ENCODE measurements at places on chromosomes 16 and 17.

DNA sequence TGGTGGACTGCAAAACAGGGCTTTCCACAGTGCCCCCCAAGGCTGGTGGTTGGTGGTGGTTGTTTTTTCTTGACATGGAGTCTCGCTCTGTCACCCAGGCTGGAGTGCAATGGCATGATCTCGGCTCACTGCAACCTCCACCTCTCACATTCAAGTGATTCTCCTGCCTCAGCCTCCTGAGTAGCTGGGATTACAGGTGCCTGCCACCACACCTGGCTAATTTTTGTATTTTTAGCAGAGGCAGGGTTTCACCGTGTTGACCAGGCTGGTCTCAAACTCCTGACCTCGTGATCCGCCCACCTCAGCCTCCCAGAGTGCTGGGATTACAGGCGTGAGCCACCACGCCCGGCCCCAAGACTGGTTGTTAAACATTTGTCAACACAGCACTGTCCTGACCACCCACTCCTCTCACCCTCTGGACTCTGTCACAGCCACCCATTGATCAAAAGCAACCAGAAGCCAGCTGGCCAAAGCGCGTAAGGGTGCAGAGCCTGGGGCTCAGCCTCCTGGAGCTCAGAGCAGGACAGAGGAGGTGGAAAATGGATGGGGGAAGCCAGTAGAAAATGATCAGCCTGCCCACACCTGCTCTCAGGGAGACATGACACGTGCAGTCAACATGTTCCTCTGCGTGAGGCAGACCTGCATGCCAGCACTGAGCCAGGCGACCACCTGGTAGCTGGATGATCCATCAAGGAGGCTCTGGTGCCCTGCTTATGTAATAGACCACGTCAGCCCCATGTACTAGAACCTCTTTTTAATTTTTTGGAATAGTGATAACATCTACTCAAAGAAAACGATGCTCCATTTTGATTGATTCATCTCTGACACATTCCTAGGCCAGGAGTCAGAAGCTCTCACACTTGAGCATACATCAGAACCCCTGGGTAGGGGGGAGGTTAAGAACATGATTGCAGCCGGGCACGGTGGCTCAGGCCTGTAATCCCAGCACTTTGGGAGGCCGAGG lies 14.8 kb upstream of the OSGIN1 start:
- no peak for DNase-seq

GRCh38 chr17:77882481-77883212 lies 75.9 kb upstream of the TNRC6C start:
- DNase-seq: no peak

- no peak for DNase-seq
These were observed 20.4 kb upstream of the HEATR3 start for GRCh38 chr16:50045412-50045811.

GRCh38 chr16:27816561-27816960 lies 247.0 kb downstream of the GSG1L start:
- DNase-seq: no peak

DNA sequence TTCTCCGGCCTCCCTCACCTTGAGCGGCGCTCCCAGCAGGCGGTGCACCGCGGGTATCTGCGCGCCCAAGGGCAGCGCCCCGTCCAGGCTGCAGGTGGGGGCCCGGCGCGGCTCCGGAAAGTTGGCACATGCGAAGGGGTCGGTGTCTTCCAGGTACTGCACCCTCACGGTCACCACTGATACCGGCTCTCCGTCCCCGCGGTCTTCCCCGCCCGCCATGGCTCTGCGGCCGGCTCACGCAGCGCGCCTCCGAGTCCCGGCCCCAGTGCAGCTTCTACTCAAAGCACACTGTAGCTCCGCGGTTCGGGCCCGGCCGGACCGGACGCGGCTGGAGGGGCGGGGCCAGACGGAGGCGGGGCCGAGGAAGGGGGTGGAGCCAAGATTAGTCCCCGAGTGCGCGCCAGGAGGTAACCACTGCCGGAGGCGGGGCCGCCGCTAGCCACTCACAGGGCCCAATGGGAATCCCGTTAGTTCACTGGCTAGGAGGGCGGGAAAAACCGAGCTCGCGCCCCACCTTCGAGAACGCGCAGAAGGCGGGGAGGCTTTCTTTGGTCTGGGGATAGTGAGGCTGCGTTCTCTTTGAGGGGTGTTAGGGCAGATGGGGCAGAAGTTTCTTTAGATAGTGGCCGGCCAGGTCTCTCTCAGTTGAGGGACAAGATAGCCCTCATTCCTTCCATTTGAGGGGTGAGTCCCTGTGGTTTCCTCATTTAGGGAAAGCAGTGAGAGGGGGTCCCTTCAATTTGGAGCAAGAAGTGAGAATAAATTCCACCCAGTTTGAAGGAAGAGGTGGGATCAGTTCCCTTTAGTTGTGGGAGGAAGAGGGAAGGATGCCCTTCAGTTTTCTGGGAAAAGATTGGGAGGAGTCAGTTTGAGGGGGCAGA lies at the start of gene FHOD1:
FHOD1 (minus strand) TSS at position 290 of the 881 bp plus-strand sequence; CDS start at position 219, 71 bp downstream.
- DNase-seq: no peak

DNA sequence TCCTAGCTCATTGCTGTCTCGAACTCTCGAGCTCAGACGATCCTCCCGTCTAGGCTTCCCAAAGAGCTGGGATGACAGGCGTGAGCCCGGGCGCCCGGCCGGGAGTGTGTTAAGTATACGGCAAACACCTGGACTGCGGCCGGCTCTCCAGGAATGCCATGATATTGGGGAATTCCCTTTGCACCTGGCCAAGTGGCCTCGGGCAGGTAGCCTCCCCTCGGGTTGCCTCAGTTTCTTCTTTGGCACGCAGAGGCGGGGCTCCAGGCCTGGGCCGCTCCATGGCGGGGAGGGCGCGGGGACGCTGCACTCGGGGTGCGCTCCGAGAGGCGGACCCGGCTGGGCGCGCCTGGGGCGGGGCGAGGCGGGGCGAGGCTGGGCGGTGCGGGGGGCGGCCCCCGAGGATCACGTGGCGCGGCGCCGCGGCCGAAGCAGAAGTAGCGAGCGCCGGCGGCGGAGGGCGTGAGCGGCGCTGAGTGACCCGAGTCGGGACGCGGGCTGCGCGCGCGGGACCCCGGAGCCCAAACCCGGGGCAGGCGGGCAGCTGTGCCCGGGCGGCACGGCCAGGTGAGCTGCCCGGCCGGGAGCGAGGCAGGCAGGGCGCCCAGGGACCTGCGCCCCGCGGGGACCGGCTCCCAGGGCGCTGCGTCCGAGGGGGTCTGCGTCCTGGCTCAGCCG lies at the start of gene PLCG2:
PLCG2 (plus strand) TSS at position 431 of the 675 bp plus-strand sequence. CDS start 6,699 bp downstream, outside the sequence.
- DNase-seq: no peak

DNA sequence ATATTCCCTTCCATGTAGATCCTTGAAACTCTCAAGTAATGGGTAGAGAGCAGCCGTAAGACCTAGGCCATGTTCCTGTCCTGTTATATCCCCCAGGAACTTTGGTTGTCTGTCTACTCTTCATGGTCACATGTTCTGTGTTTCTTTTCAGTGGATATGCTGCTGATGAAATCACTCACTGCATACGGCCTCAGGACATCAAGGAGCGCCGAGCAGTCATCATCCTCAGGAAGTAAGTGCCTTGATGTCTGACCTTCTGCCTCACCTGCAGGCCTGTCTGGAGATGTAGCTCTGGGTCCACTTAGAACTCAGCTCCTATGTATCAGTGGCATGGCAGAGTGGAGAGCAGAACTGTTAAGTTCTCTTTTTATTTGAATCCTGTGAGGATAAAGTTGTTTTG lies 11.2 kb downstream of the ALKBH5 start:
- no peak for DNase-seq

- no peak for DNase-seq
These were observed 21.4 kb upstream of the ABR start for GRCh38 chr17:1201132-1201702.

GRCh38 chr17:34797720-34798119 lies 163.5 kb downstream of the CCT6B start:
- DNase-seq: no peak

GRCh38 chr16:80670170-80670865 lies 129.5 kb downstream of the DYNLRB2 start:
- no peak for DNase-seq

DNA sequence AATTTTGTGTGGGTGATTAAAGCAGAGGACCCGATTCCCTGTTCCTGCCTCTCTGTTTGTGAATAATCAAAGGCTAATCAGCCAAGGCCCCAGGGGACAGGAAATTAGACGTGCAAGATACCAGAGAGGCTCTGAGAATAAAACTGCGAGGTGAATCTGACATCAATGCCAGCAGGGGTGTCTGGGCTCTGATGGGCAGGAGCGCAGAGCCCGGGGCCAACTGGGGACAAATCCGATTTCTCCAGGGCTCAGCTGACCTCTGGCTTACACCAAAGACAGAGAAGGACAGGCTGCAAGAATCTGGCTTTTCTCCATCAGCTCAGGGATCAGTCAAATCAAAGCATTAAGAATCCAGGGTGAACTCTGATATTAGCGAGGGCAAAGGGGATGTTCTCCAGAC lies 174.3 kb downstream of the XYLT1 start:
- DNase-seq: no peak

All from glomerular endothelial cell (primary cell).